ENCODE measurements at places on chromosomes 16 and 17.

DNA sequence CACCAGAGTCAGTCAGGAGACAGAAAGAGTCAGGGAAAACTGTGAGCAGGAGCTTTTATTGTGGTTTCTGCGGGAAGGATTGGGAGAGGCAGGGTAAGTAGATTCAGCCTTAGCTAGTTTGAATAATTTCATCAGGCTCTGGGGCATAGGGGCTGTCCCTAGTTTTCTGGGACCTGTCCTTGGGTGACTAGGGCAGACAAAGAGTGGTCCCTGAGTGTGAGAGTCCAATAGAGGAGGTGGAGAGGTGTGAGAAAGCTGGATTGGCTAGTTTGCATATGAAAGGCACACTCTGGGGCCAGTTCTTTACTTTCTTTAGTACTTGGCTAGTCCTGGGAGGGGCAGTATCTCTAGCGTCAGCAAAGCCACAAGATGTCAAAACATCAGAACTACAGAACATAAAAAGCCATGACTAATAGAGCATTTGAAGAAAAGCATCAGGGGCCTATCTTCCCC lies 255.6 kb downstream of the HS3ST3A1 start:
- DNase-seq: no peak

GRCh38 chr17:14760719-14761411 lies 460.0 kb downstream of the HS3ST3B1 start:
- no peak for DNase-seq

- no peak for DNase-seq
Observed at GRCh38 chr17:80977172-80977571, 14.5 kb upstream of the CHMP6 start.

DNA sequence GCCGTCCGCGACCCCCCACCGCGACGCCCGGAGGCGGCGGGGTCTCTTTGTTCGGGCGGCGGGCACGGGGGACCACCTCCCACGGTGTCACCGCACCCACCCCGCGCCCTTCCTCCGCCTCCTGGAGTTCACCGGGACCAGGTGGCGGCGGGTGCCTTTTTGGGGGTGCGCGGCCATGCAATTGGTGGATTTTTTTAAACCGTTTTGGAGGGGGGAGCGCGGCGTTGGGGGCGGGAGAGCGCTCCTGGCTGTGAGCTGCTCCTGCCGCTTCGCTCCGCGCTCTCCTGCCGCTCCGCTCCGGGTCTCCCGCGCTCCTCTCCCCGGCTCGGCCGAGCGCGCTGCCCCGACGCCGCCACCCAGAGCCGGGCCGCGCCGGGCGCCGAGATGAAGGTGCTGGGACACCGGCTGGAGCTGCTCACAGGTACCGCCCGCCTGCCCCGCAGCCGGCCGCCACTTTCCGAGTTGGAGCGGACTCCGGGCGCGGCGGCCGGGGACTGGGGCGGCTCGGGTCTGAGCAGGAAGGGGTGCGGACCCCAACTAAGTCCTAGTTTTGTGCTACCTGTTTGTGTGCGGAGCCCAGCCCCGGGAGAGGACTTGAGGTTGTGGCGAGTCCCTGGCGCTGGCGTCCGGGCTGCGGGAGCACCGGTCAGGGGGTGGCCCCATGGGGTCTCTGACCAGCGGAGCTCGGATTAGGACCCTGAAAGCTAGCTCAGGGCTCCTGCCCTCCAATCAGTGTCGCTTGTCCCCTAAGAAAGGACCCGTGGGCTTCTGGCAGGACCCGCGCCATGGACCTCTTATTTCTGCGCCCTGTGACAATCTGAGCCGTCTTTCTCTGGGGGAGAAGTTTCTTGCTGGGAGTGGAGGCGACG lies 35.7 kb upstream of the NDRG4 start:
- DNase-seq: no peak

GRCh38 chr16:23509782-23510163 lies 521 bp downstream of the GGA2 start:
- DNase-seq: no peak

- no peak for DNase-seq
Observed at GRCh38 chr16:12771341-12771798, 32.3 kb downstream of the CPPED1 start.

All from stimulated activated naive CD4-positive, alpha-beta T cell treated with Interleukin-2 at 50 U/mL for 16 hours (primary cell).